ENCODE measurements at places on chromosomes 4 and X.

GRCh38 chr4:15982842-15983524 is 20.0 kb upstream of the FGFBP2 start:
- DNase-seq, result no peak

DNA sequence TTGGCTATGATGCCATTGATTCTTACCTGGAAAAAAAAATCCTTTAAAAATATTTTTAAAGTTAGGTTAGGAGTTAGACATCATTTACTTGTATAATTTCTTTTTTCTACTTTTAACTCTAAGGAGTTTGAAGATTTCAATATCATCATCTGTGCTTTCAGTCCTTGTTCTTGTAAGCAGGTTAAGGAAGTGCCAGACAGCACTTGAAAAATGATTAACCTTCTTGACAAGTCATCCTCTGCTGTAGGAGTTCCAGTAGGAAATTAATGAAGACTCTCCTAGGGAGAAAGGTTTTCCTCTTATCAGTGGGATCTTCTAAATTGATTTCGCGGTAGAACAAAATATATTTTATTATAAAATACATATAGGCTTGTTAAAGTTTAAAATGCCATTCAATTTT is 29.1 kb upstream of the ANAPC4 start:
- DNase-seq, result no peak

GRCh38 chr4:52979821-52980590 is 117.9 kb downstream of the RASL11B start:
- no peak for DNase-seq

DNA sequence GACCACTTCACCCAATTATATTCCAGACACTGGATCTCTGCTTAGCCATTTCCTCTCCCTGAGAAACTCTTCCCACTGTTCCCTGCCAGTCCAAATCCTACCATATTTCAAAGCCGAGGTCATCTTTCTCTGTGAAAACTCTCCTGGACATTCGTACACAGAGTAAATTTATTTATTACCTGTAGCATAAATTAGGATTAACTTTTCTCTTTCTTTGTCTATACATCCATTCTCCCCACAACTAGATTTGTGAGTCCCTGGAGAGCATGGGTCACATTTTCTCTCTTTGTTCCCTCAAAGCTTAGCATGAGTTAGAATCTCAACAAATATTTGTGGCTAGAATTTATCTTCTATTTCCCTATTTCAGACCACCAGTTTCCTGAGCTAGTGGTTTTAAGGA is 27.8 kb upstream of the SMIM10 start:
- no peak for DNase-seq

- no peak for DNase-seq
Observed at GRCh38 chrX:14015941-14016340, 13.8 kb downstream of the GEMIN8 start.

GRCh38 chrX:120604361-120604782 is 471 bp downstream of the MCTS1 start:
- peak; percentile 51 for DNase-seq

- DNase-seq, result no peak
Observed at GRCh38 chr4:2436301-2436700, 17.5 kb downstream of the CFAP99 start.

DNA sequence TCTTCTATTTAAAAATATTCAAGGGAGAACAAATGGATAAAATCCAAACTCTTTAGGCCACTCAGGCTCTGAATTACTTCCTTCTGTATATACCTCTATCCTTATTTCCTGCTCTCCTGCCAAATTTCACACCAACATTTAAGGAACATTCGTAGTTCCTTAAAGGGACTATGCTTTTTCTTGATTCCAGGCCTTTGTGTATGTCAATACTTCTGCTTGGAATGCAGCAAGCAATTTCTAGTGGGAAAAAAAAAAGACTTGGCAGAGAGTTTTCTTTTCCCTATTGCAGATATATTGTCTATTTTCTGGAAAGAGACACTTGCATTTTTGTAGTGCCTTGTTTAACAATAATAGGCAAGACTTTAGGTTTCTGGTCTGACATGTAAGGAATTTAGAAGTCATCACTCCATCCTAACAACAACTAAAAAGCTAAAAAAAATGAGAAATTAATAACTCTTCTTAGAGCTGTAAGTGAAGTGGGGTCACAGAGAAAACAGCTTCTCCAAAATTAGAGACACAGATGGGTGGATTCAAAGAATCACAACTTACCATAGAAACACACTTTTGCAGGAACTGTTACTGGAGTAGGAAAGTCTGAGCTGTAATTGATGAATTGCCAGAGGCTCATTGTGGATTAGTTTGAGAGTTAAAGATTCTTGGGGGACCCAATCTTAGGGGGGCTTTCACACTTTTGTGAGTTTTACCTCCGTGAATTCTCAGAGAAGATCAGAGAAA is 2.1 kb upstream of the ADH5 start:
- no peak for DNase-seq

- no peak for DNase-seq
Observed at GRCh38 chr4:57040510-57040909, 61.8 kb downstream of the POLR2B start.

GRCh38 chrX:132853040-132853439 is 105.4 kb downstream of the HS6ST2 start:
- DNase-seq, result no peak

DNA sequence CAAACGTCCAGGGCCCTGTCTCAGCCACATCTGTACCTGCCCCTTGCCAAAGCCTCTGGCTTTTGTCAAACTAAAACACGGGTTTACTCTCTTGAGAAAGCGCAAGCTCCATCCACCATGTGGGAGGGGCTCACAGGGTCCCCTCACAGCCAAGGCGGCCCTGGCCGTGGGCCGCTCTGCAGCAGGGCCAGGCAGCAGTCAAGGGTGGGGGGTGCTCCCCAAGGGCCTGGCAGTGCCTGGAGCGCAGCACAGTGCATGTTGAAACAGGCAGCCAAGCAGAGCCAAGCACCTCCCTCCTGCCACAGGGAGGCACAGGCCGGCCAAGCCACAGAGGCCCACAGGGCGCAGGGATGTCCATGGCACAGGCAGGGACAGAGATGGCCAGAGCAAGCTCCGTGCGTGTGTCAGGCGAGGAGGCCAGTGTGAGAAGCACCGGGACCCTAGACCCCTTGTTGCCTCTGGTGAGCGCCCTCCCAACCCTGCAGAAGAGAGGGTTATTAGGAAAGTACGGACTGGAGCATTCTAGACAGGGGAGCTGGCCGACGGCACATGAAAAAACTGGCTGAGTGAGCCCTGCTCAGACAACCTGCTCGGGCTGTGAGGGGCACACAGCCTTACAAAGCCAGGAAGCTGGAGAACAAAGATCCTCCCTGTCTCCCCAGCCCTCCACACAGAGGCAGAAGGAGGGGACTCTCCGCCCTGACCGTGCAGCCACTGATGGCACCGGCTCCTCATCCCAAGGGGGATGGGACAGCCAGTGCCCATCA is 39.0 kb downstream of the FAM53A start:
- no peak for DNase-seq

DNA sequence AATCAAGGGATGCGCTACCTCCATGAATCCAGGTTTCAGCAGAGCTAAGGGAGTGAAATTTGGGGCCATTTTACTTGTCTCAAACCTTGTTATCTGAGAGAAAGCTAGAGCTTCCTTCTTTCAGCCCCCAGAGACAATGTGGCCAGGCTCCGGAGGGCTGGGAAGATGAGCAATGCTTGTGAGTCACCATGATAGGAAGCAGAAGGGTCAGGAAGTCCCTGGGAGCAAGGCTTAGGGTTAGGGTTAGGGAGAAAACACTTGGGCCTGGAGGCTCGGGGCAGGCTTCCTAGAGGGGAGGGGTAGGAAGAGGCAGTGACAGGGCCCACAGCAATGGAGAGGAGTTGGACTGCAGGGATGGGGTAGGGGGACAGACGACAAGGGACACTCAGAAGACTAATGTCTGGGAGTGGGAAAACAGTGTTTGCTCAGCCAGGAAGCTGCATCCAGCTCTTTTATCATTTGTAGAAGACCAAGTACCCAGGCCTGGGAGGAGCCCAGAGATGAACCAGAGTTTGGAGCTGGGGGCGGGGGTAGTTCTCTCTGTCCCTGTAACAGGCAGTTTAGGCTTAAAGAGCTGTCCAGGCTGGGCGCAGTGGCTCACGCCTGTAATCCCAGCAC is 16.4 kb upstream of the PORCN start:
- DNase-seq, result no peak

GRCh38 chr4:73718375-73719373 is 21.7 kb upstream of the CXCL8 start:
- DNase-seq, result no peak

GRCh38 chr4:56760183-56760582 is 61.3 kb downstream of the SPINK2 start:
- no peak for DNase-seq

DNA sequence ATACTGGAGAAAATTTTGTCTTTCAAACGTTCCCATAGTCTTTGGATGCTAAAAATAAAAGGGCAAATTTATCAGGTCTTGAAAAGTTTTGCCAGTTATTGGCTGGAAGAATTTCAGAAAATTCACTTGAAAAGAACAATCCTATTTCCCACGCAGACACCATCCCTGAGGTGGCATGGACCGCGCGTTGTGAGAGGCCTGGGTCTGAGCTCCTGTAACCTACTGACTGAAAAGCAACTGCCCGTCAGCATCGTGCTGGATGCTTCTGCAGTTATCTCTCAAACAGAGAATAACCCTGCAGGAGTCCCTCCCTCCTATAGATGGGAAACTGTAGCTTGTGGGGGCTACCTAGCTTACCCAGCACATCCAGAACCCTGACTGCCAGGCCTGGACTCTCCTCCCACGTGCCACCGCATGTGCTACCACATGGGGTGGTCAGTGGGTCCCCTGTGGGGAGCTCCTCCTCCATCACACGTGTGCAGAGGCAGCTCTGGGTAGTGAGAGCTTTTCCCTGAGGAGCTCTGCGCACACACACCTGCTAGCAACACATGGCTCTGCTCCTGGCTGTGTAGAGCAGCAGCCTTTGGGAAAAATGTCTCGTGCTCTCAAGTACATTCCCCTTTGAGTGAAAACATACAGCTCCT is 36.1 kb downstream of the NSG1 start:
- DNase-seq, result no peak

DNA sequence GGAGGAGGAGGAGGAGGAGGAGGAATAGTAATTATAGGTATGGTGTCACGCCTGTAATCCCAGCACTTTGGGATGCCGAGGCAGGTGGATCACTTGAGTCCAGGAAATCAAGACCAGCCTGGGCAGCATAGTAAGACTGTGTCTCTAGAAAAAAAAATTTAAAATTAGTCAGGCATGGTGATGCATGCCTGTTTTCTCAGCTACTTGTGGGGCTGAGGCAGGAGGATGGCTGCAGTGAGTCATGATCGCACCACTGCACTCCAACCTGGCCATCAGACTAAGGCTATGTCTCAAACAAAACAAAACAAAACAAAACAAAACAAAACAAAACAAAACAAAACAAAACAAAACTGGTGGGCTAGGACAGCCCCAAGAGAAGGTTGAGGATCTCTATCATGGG is 3.0 kb downstream of the STARD8 start:
- DNase-seq, result no peak
